Vagina (tissue), 2 donors: ENCODE measurements at places on chromosomes 12 and 14.

- no peak overlapping the region for H3K4me3 ChIP-seq
- H3K27me3 ChIP-seq, result no peaks in the 10 kb centered on the region
- DNase-seq, result no peak
- H3K36me3 ChIP-seq, result no peaks in the 10 kb centered on the region
- no peak overlapping the region for H3K27ac ChIP-seq
Measured at GRCh38 chr14:31895646-31896045, 181.5 kb upstream of the ARHGAP5 start.

GRCh38 chr12:40338071-40338470, 113.3 kb downstream of the LRRK2 start:
- H3K4me3 ChIP-seq, result no peak overlapping the region
- H3K27ac ChIP-seq, result no peak overlapping the region
- H3K27me3 ChIP-seq, result no peaks in the 10 kb centered on the region
- peaks cover 33% of the 10 kb centered on the region for H3K36me3 ChIP-seq

- peaks cover 11% of the 10 kb centered on the region for H3K4me1 ChIP-seq
- no peak overlapping the region for H3K4me3 ChIP-seq
- no peaks in the 10 kb centered on the region for H3K36me3 ChIP-seq
- no peak for DNase-seq
Measured at GRCh38 chr12:18387706-18388105, 126.4 kb downstream of the PIK3C2G start.

DNA sequence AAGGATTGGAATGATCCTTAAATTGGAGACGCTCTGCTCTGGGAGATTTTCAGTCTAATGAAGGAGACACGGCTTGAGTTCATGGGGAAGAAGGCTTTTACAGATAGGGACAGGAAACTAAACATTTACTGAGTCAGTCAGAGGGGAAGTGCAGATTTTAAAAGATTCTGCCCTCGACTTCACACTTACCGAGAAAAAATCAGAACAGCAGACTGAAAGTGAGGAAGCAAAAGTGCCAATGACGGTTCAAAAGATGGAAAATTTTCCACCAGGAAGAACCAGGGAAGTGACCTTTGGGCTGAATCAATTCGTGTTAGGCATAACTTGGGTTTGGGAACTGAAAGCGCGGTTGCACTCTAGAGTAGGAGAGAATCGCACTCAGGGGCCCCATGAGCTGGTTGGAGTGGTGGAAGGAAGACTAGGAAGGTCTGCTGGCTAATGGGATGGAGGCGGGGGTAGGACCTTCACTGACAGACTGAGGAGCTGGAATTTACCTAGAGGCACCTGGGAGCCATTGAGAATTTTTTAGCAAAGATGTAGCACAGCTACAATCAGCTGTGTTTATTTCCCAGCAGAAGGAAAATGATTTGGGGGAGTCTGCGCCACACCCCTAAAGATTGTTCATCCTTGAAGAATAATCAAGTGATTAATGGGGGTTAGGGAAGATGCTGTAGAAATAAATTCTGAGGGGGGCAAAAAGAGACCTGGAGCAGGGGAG, 1.2 kb downstream of the KCNK13 start:
- no peak overlapping the region for H3K27ac ChIP-seq
- H3K27me3 ChIP-seq, result no peaks in the 10 kb centered on the region
- no peak overlapping the region for H3K4me3 ChIP-seq
- DNase-seq, result no peak
- H3K36me3 ChIP-seq, result no peaks in the 10 kb centered on the region
- peaks cover 19% of the 10 kb centered on the region for H3K4me1 ChIP-seq

DNA sequence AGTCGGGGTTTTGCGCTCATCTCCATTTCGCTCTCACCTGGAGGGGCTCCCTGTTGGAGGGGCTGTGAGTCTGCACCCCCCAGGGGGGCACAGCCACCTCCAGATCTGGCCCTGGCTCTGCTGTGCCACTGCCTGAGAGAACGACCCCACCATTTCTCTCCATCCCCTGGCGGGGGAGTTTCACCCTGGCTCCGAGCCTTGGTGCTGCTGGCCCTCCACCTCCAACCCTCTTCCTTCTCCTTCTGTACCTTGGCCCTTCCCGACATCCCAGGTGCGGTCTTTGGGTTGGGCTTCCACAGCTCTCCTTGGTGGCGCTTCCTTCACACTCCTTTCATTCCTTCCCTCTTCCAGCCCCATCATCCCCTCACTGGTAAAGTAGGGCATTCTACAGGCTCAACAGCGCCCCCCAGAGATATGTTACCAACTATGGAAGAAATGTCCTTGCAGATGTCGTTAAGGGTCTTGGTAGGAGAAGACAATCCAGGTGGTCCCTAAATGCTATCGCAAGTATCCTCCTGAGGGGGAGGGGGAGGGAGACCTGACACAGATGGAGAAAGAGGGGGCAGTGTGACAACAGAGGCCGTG, 16.3 kb downstream of the SERPINA1 start:
- no peak for DNase-seq
- no peak overlapping the region for H3K4me3 ChIP-seq
- no peak overlapping the region for H3K27ac ChIP-seq
- no peaks in the 10 kb centered on the region for H3K4me1 ChIP-seq
- H3K27me3 ChIP-seq, result no peaks in the 10 kb centered on the region
- H3K36me3 ChIP-seq, result no peaks in the 10 kb centered on the region

DNA sequence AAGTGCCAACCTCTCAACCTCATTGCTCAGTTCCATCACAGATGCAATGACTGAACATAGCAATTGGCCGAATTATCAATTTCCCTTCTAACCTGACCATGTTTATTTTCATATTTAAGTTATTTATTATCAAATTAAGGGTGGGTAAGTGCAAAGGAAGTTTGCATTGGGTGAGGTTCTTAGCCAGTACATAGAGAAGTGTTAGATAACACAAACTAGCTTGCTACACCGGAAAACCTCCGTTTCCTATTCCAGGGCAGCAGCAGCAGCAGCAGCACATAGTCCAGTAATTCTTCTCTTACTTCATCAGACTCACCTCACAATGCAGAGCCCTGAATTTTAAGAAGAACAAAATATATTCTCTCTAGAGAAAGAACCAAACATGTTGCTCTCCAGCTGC, 200.5 kb upstream of the OR4E1 start:
- no peak for DNase-seq
- no peaks in the 10 kb centered on the region for H3K36me3 ChIP-seq
- no peak overlapping the region for H3K4me3 ChIP-seq
- no peaks in the 10 kb centered on the region for H3K27me3 ChIP-seq
- no peak overlapping the region for H3K27ac ChIP-seq
